ENCODE measurements at places on chromosomes 2 and 18. TPM values are rescaled to one million over a fixed set of nuclear protein-coding genes. Genes with fewer than 3 reads are reported as not detected.

The LINC00305 gene
- total RNA-seq: not detected

The RNF144A gene
- total RNA-seq: 53.9 TPM

The CD8A gene
- total RNA-seq: 1.5 TPM

The SERPINB4 gene
- total RNA-seq: not detected

The SPC25 gene
- 10.2 TPM for total RNA-seq

The PSD4 gene
- 4.0 TPM for total RNA-seq

The NYAP2 gene
- 21.1 TPM for total RNA-seq

The DSG4 gene
- not detected for total RNA-seq

The GAL3ST2 gene
- 0.45 TPM for total RNA-seq

The KIF3C gene
- 68.1 TPM for total RNA-seq

The LYG1 gene
- 1.00 TPM for total RNA-seq

The CYP27A1 gene
- 5.7 TPM for total RNA-seq

The ANTXR1 gene
- 39.2 TPM for total RNA-seq

The INHA gene
- total RNA-seq: 0.54 TPM

The RFTN2 gene
- 50.2 TPM for total RNA-seq

The C2orf80 gene
- 12.2 TPM for total RNA-seq

The SERPINB11 gene
- total RNA-seq: not detected

The CFC1 gene
- 1.3 TPM for total RNA-seq

The TUBA3E gene
- total RNA-seq: not detected

The TMEFF2 gene
- 88.4 TPM for total RNA-seq

The KIF5C gene
- 340 TPM for total RNA-seq

The SCYGR5 gene
- total RNA-seq: not detected

The CAB39 gene
- 98.3 TPM for total RNA-seq

The POTEE gene
- 0.18 TPM for total RNA-seq

The GNLY gene
- not detected for total RNA-seq

The ASB18 gene
- 0.45 TPM for total RNA-seq

The CREG2 gene
- 8.6 TPM for total RNA-seq

The C2orf78 gene
- total RNA-seq: not detected

The MAL gene
- not detected for total RNA-seq

The ANKRD62 gene
- 0.18 TPM for total RNA-seq

The RPRM gene
- total RNA-seq: 7.0 TPM

The BOLL gene
- total RNA-seq: not detected

The FOXD4L1 gene
- total RNA-seq: 0.27 TPM

The SAG gene
- total RNA-seq: not detected

The TUBB6 gene
- 52.5 TPM for total RNA-seq

The RESP18 gene
- total RNA-seq: 1.1 TPM

The ERFE gene
- total RNA-seq: 1.7 TPM

The IAH1 gene
- 38.7 TPM for total RNA-seq

The TEKT4 gene
- 0.27 TPM for total RNA-seq

The KCNF1 gene
- 5.6 TPM for total RNA-seq

The TNFAIP6 gene
- total RNA-seq: 0.27 TPM

The FAM124B gene
- 5.2 TPM for total RNA-seq

The SPDYA gene
- 2.7 TPM for total RNA-seq

The TRABD2A gene
- 1.4 TPM for total RNA-seq

The CFAP210 gene
- 1.5 TPM for total RNA-seq

The STPG4 gene
- total RNA-seq: 1.00 TPM

The SP140L gene
- 1.3 TPM for total RNA-seq

The SERPINB5 gene
- not detected for total RNA-seq

The IGFBP5 gene
- 60.9 TPM for total RNA-seq

The SH3RF3 gene
- total RNA-seq: 3.5 TPM

The CYTIP gene
- 0.27 TPM for total RNA-seq

The GCG gene
- not detected for total RNA-seq

The HAAO gene
- total RNA-seq: 2.7 TPM

The AOX1 gene
- 2.8 TPM for total RNA-seq

The GTF3C2 gene
- total RNA-seq: 40.9 TPM

The CD302 gene
- 10.3 TPM for total RNA-seq

The CDK5R2 gene
- total RNA-seq: 4.9 TPM

The KLHL29 gene
- total RNA-seq: 34.0 TPM

The RAX gene
- total RNA-seq: 2.0 TPM

Measured in cerebellum (tissue), 4 donors.